ENCODE measurements at places on chromosomes 7 and 10.

- no peak for DNase-seq
Observed at GRCh38 chr7:1219498-1219897, 13.2 kb upstream of the UNCX start.

DNA sequence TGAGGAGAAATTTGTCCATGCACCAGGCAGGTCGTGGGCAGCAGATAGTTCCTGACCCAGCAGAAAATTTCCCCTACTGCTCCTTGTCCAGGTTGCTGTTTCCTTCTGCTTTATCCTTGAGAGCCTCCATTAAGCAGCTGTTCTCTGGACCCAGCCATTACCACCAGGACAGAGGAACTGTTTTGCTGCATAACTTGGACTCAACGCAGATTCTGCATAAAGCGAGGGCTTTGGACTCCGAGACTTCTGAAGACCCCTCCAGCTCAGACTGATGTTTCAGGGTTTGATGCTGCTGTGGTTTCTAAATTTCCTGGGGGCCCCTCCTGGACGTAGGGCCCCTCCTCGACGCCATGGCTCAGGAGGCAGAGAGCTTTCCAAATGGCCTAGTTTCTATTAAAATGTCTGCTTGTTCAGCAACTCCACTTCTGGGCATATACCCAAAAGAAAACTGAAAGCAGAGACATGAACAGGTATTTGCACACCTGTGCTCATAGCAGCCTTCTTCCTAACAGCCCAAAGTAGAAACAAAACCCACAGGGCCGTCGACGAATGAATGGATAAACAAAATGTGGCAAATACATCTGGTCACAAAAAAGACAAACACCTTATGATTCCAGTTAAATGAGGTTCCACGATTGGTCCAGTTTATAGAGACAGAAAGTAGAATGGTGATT lies 28.3 kb upstream of the LMTK2 start:
- no peak for DNase-seq

DNA sequence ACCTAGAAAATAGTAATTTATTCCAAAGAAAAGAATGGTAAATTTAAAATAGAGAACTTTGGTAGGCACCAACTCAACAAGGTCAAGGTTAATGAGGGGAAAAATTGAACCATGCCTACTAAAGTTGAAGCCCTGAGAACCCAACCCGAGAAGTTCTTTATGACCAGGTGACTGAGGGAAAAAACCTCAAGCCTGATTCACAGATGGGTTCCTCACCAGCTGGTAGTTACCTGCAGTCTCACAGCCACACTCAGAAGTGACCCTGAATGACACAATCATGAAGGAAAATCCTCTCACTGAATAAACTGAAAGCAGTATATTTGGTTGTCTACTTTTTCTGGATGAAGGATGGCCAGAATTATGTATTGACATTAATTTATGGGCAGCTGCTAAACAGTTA lies 7.0 kb downstream of the C10orf67 start:
- no peak for DNase-seq

DNA sequence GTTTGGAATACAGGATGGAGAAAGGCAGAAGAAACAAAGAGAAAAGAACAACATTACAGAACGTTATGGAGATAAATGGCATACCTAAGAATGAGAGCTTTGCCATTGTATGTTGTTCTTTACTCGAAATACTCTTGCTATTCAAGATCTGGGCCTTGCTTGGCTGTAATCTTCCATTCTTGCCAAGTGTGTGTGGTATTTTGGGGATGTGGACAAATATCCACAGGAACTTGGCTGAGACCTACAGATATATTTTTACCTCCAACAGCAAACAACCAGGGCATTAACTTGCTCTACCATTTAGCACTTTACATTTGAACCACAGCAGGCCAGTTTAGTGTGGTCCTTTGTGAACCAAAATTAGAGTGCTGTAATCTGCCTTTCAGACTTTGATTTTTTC lies 76.3 kb downstream of the DKK1 start:
- no peak for DNase-seq

DNA sequence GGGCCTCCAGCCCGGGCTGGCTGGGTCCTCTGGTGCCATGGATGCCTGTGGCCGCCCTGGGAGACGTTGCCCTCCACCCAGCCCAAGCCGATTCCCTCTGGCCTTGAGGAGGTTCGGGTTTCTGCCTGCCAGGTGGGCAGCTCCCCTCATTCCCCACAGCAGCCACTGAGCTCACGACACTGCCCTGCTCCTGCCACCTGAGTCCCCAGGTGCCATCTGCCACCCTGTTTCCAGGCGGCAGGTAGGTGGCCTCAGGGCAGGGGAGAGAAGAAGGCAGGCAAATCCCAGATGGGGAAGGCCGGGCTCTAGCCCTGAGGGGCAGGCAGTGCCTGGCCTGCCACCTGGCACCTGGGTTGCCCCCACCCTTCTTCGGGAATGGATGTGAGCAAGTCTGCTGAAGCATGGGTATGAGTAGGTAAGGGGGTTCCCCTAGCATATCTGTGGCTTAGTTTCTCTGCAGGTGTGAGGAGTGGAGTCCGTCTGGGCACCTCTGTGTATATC lies 92.2 kb upstream of the PPIF start:
- DNase-seq, result no peak

DNA sequence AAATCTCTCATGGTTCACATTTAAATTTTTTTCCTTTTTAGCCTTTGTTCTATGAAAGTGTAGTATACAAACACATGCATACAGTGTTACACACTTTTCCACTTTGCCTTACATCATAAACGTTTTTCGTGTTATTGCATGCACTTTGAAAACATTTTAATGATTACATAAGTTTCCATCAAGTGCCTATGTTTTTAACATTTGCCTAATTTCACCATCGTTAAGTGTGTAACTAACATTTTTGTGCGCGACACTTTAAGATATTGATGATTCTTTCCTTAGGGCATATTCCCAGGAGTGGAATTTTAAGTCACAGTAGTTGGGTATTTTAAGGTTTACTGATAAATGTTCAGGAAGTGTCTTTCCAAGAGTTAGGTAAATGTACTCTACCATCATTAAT lies 1.5 kb upstream of the FRAT2 start:
- no peak for DNase-seq

DNA sequence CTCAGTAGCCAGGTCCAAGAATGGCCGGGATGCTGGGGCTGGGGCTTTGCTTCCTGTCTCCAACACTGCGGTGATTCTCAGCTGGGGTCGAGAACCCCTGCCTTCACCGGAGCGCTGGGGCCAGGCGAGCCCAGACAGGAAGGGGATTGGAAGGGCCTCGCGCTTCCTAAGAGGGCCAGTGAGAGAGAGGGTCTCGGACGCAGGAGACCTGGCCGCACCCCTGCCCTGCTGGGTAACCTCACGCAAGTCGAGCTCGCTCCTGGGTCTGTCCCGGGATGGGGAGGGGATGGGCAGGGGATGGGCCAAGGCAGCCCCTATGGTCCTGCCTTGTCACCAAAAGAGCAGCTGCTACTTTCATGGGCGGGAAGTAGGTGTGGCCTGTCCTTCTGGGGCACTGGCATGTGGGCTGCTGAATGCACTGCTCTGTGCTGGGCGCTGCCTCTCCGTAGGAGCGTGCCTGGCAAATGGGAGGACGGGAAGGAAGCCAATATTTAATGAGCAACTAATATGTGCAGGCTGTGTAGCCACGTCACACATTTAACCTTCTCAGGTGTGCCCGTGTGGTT lies 20.0 kb downstream of the KCNK18 start:
- DNase-seq, result no peak

- no peak for DNase-seq
Observed at GRCh38 chr7:45007106-45007505, 7.1 kb downstream of the CCM2 start.

DNA sequence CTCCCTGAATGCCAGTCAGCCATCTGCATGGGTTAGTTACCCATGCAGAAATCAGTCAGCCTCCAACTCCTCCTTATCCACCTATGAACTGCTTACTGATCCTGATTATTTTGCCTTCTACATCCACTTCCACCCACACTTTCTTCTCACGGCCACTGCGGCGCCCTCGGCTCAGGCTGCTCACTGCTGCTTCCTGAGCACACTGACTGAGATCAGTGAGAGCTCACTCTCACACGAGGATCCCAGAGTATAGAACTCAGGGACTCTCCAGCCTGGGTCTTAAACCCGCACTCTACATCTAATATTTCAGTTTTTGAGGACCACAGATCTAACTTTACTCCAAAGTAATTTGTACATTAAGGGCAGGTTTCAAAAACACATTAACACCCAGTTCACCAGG lies 64.4 kb downstream of the GRB10 start:
- DNase-seq, result no peak

- no peak for DNase-seq
Observed at GRCh38 chr10:106711313-106711906, 453.1 kb downstream of the SORCS1 start.

DNA sequence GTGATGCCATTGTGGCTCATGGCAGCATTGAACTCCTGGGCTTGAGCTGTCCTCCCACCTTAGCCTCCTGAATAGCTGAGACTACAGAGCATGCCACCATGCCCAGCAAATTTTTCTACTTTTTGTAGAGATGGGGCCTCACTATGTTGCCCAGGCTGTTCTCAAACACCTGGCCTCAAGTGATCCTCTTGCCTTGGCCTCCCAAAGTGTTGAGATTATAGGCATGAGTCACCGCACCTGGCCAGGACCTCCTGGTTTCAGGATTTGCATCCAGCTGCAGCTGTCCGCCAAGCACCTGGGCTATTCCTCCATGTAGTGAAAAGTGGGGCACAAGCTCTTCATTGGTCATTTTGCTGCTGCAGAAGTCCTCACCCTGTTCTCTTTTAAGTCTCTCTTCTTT lies 58.9 kb downstream of the ZNF22 start:
- DNase-seq, result no peak

GRCh38 chr10:44567471-44567870 lies 182.6 kb upstream of the CXCL12 start:
- DNase-seq, result no peak

Data from stimulated activated CD4-positive, alpha-beta T cell treated with anti-CD3 and anti-CD28 coated beads, Interleukin-1b, Interleukin-23, amount 100 ng/mL, for 1 hour (primary cell).